ENCODE measurements at places on chromosomes 3 and 15.

DNA sequence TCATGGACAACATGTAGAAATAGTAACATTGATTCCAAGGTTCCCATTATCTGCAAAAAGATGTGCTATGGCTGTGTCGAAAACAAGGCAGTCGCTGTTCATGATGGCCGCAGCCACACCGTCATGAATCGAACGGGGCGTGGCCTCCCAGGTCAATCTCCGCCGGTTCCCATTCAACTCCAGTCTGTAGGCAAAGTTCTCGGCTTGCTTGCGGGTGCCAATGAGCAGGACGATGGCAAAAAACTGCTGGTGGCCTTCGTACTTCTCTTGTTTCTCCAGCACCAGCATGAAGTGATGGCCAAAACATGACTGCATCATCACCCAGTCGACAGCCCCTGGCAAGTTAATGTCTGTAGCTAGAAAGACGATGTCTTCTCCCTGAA, 20.8 kb downstream of the SIAH2 start:
- no peak for DNase-seq

GRCh38 chr15:51751697-51752683, 593 bp downstream of the TMOD2 start:
- peak; percentile 39 for DNase-seq

DNA sequence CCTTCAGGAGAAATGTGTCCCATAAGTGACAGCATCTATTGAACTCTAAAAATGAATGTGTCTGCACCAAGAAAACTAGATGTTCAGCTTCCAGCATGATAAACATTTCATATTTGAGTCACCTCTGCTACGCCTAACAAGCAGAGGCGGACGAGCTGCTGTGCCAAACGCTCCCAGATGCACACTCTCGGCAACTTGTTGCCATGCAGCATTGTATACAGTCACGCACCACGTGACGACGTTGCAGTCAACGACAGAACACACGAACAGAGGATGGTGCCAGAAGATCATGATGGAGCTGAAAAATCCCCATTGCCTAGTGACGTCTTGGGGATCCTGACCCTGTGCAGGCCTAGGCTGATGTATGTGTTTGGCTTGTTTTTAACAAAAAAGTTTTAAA, 137.5 kb downstream of the XXYLT1 start:
- peak; percentile 37 for DNase-seq

GRCh38 chr15:39400821-39401550, 179.9 kb upstream of the THBS1 start:
- DNase-seq, result no peak
